ENCODE measurements at places on chromosomes 3 and 15. TPM values are rescaled to one million over a fixed set of nuclear protein-coding genes. Genes with fewer than 3 reads are reported as not detected.
A peak's percentile ranks its signal among the peaks of the same experiment; 100 is the strongest.

DNA sequence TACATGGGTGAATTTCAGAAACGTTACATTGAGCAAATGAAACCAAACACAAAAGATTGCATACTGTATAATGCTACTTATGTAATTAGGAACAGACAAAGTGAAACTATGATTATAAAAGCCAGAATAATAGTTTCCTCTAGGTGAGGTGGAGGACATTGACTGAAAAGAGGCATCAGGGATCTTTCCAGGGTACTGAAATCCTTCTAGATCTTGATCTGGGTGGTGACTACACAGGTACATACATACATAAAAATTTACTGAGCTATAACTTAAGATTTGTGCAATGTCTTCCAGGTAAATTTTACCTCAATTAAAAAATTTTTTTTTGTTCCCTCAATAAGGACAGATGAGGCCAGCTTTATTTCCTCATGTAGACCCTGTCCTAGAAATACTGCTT lies 665.6 kb upstream of the UBE2E2 start:
- H3K27me3 ChIP-seq, result no peaks in the 10 kb centered on the region
- H3K4me1 ChIP-seq, result no peaks in the 10 kb centered on the region
- no peaks in the 10 kb centered on the region for H3K36me3 ChIP-seq
- no peak overlapping the region for H3K27ac ChIP-seq
- no peak for DNase-seq

GRCh38 chr3:61093364-61093763 lies 157.9 kb downstream of the FHIT start:
- no peaks in the 10 kb centered on the region for H3K36me3 ChIP-seq
- DNase-seq, result no peak
- H3K27ac ChIP-seq, result no peak overlapping the region
- H3K27me3 ChIP-seq, result no peaks in the 10 kb centered on the region
- no peak overlapping the region for H3K4me3 ChIP-seq

The TTC21A gene
- total RNA-seq, result 11.6 TPM

DNA sequence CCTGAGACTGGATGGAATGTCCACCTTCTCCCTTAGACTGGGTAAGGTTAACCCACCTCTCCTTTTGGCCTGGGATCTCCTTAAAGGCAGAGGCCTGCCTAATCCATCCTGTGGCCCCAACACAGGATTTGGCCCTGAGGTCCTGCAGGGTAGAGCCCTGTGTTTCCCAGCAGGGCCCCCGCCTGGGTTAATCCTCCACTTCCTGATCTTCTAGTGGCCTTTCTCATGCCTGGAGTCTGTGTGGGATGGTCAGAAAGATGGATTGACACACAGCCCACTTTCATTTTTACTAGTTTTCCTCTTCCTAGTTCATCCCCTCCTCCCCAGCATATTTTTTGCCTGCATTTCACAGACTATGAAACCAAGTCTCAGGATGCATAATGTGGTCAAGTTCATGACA lies 48.9 kb upstream of the SLC6A6 start:
- no peak for DNase-seq
- H3K27me3 ChIP-seq, result no peaks in the 10 kb centered on the region
- no peaks in the 10 kb centered on the region for H3K36me3 ChIP-seq
- H3K4me1 ChIP-seq, result peaks cover 4% of the 10 kb centered on the region

GRCh38 chr15:36605604-36606263 lies 26.3 kb downstream of the CDIN1 start:
- no peaks in the 10 kb centered on the region for H3K27me3 ChIP-seq
- no peak overlapping the region for H3K4me3 ChIP-seq
- DNase-seq, result no peak
- no peaks in the 10 kb centered on the region for H3K4me1 ChIP-seq
- H3K36me3 ChIP-seq, result no peaks in the 10 kb centered on the region

GRCh38 chr3:29239376-29239775 lies 41.5 kb upstream of the RBMS3 start:
- H3K27me3 ChIP-seq, result no peaks in the 10 kb centered on the region
- H3K4me3 ChIP-seq, result no peak overlapping the region
- H3K36me3 ChIP-seq, result no peaks in the 10 kb centered on the region
- no peak for DNase-seq
- H3K27ac ChIP-seq, result no peak overlapping the region
- H3K4me1 ChIP-seq, result no peaks in the 10 kb centered on the region

The DPPA4 gene
- not detected for total RNA-seq

- H3K4me1 ChIP-seq, result peaks cover 31% of the 10 kb centered on the region
- no peak overlapping the region for H3K27ac ChIP-seq
- no peaks in the 10 kb centered on the region for H3K27me3 ChIP-seq
Measured at GRCh38 chr3:159804726-159805410, 183.8 kb upstream of the IL12A start.

DNA sequence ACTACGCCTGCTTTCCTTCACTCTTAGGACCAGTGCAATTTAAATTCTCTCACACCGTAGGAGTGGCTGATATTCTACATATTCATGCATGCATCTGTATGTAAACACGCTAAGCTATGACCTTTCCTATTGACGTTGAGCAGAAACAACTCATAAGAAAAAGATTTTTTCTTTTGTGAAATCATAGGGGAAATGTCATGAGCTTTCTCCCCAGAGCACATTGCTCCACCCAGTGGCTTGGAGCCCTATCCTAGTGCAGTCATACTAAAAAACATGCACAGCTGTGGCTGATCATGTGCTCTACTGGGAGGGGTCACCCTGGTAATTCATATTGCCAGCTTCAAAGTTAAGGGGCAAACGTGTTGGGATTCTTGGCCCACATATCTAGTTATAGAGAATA lies 1.8 kb upstream of the MESD start:
- no peak overlapping the region for H3K4me3 ChIP-seq
- no peak for DNase-seq
- no peaks in the 10 kb centered on the region for H3K36me3 ChIP-seq

GRCh38 chr3:170752571-170753155 lies 117.3 kb downstream of the RPL22L1 start:
- no peak for DNase-seq
- H3K4me1 ChIP-seq, result peaks cover 10% of the 10 kb centered on the region
- no peaks in the 10 kb centered on the region for H3K27me3 ChIP-seq
- H3K4me3 ChIP-seq, result no peak overlapping the region
- no peak overlapping the region for H3K27ac ChIP-seq
- H3K36me3 ChIP-seq, result no peaks in the 10 kb centered on the region

The GOLGA8O gene
- total RNA-seq, result 2.1 TPM

DNA sequence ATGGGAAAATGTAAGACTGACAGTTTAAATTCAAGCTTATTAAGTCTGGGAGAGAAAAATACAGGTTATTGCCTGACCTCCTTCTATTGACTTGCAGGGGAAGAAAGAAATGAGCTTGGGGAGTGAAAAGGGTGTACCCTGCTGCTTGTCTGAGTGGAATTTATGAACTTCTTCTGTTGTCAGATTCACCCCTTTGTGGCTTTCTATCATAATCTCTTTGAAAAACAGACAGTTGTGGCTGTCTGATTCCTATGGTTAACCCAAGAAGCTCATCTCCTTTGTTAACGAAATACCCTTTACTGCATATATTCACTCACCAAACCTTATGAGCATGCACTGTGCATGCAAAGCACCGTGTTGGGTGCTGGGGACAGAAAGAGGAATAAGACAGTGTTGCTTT lies 22.5 kb downstream of the GPD1L start:
- H3K4me3 ChIP-seq, result no peak overlapping the region
- H3K27me3 ChIP-seq, result no peaks in the 10 kb centered on the region
- no peak overlapping the region for H3K27ac ChIP-seq
- peaks cover 25% of the 10 kb centered on the region for H3K36me3 ChIP-seq
- no peak for DNase-seq
- H3K4me1 ChIP-seq, result peaks cover 5% of the 10 kb centered on the region

The BNC1 gene
- 3.1 TPM for total RNA-seq

- H3K4me3 ChIP-seq, result no peak overlapping the region
- H3K4me1 ChIP-seq, result no peaks in the 10 kb centered on the region
- no peak overlapping the region for H3K27ac ChIP-seq
- no peak for DNase-seq
- H3K27me3 ChIP-seq, result no peaks in the 10 kb centered on the region
Measured at GRCh38 chr3:145170121-145170520, 990.9 kb downstream of the PLOD2 start.

GRCh38 chr3:37861620-37862041 lies at the start of gene CTDSPL:
Gene CTDSPL (plus strand): TSS chr3:37861880. CDS start chr3:37862200, 320 bp downstream.
- peak; percentile 78 for DNase-seq
- H3K4me3 ChIP-seq, result peak within 1 kb of the TSS; percentile 69
- H3K36me3 ChIP-seq, result no peaks in the 10 kb centered on the region
